Stimulated activated CD4-positive, alpha-beta T cell treated with anti-CD3 and anti-CD28 coated beads, Interleukin-12 subunit alpha, Interleukin-12 subunit beta, amount 100 ng/mL, for 24 hours (primary cell): ENCODE measurements at places on chromosomes 4 and X.

GRCh38 chr4:54308110-54308509 is 79.0 kb downstream of the PDGFRA start:
- no peak for DNase-seq

DNA sequence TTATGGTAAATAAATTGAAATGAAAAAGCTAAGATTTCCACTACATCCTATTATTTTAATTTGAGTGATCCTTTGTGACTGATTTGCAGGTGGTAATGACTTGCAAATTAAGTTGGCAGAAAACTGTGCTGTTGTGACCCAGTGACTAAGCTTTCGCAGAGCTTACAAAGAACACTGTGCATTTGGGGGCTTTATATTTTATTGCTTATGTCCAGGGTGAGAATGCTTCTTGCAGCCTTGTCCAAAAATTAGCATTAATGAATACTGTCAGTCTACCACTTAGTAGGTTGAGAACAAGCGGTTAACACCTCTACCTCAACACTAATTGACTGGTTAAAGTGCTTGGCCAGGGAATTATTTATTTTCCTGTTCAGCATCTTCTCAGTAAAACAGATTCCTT is 991.3 kb upstream of the DIAPH2 start:
- DNase-seq: no peak

DNA sequence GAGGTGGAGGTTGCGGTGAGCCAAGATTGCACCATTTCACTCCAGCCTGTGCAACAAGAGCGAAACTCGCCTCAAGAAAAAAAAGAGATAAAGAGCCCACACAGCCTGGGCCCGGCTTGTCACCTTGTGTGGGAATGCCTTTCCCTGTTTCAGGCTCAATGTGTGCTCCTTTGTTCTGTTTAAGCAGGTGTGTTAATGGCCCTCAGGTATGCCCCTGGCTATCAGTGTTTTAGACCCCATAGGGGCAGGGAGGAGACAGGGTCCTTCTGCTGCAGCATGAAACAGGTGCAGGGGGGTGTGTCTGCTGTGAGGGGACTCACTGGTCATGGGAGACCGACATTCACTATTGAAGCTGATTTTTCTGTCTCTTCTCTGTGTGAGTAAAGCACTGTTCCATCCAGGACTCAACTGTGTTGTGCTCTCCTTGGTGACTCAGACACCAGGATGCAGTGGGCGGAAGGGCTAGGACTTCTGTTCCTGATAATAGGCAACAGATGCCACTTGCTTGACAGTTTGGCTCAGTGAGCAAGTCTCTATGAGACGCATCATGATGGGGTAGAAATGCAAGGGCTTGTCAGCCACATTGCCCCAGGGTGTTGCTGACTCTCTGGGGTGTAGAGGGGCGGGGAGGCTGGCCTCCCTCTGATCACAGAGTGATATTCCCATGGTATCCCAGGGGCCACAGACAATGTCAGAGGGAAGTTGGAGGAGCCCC is 15.6 kb upstream of the LAP3 start:
- DNase-seq: no peak

DNA sequence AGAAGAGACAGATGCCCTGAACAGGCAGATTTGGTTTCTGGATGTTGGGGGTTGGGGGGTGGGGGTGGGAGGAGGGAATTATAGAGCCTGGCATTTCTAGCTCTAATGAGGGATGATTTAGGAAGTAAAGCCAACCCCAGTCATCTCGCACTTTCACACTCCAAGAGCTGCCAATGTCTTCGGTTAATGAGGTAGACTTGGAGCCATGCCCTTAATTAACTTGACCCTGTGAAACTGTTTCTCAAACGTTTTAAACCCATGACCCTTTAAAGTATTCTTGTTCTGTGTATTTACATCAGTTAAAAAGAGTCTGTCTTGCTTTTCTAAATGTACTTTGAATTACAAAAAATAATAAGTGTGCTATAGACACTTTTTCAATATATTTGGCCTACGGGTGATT is 466.9 kb downstream of the FAT4 start:
- no peak for DNase-seq

GRCh38 chr4:130266814-130267213 is 1170.9 kb downstream of the C4orf33 start:
- DNase-seq: no peak

DNA sequence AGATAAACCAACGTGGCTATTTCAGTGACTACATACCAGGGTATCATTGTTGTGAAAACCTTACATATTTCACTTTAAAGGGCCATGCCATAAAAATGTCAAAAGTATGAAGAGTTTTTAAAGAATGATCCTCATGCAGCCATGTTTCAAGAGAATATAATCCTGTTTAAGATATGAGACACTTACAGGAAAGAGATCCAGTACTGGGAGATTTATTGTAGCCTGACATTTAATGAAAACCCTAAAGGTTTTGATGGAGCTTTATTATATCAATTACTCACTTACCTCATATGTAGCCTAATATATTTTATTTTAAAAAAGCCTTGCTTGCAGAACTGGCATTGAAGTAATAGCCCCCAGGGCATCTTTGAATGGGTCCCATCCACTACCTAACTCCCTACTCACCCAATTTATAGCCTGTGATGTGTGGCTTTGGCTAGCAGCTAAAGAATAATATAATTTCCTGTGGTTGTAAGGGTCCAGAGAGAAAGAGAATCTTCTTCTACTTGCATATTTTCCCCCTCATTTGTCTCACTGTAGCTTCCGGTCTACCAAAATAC is 7.7 kb upstream of the GABRG1 start:
- no peak for DNase-seq

GRCh38 chrX:8684201-8684965 is 47.6 kb downstream of the ANOS1 start:
- DNase-seq: no peak

DNA sequence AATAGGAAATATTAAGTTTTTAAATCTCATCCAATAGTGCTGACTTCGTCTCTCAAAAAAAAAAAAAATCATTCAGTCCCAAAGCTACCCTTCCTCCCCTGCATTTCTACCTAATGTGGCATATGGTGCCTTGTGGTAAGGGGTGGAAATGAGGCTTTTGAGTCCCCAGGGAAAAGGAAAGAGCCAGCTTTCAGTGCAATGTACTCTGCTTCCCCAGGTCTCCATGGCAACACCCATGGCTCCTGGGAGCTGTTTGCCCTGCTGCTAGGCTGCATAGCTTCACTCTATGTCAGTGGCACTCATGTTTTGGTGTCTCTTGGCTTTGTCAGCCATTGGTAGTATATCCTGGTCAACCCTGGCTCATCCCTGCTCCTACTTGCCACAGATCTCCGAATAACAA is 175.9 kb downstream of the SLC39A8 start:
- DNase-seq: no peak
